ENCODE measurements at places on chromosomes 2 and 18.

DNA sequence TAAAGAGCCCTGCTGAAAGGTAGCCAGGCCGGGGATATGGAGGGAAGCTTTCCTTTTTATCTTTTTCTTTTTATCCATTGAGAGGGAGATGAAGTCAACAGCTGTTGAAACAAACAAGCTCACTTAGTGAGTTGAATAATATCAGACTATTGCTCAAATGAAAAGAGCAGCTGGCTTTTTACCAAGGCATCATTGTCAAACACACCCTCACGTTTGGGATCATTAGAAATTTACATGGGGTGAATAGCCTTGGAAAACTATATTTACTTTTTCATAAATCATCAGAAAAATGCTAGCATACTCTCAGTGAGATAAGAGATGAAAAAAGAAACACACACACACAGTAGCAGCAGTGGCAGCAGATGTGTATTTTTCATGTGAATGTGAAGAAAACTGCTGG, 71.5 kb upstream of the HNMT start:
- DNase-seq = no peak

DNA sequence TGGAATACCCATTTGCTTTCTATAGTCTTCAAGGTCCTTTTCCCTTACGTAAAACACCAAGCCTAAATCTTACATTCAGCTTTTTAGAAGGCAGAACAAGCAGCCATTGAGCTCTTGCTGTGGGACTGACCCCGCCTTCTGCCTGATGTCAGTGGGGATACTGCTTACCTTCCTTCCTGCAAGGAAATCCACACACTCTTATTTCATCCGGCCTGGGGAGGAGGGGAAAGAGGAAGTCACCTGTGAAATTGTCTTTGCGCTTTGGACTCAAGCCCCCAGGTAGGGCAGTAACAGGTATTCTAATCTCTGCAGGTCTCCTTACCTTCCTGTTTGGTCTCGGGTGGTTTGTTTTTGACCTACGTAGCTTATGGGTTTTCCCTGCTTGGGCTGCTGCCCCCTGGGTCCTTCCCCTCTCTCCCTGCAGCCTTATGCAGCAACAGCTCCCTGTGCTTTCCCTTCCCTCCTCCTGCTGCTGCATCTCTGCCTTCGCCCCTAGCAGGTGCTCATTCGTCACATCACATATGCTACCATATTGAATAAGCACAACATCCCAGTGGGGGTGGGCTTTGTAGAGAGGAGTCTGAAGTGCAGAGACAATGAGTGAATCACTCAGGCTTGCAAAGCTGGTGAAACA, 402.5 kb upstream of the TRIB2 start:
- no peak for DNase-seq

DNA sequence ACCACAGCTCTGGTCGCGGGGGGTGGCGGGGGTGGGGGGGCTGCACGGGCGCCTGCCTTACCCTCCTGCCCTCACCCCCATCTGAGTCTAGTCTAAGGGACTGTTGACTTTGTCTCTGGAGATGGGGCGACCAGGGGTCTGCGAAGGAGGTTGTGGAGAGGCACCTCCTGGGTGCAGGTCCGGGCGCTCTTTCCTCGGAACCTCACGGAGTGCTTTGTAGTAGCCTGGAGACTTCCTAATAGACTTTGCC, 141.3 kb downstream of the MEIS1 start:
- DNase-seq = no peak

DNA sequence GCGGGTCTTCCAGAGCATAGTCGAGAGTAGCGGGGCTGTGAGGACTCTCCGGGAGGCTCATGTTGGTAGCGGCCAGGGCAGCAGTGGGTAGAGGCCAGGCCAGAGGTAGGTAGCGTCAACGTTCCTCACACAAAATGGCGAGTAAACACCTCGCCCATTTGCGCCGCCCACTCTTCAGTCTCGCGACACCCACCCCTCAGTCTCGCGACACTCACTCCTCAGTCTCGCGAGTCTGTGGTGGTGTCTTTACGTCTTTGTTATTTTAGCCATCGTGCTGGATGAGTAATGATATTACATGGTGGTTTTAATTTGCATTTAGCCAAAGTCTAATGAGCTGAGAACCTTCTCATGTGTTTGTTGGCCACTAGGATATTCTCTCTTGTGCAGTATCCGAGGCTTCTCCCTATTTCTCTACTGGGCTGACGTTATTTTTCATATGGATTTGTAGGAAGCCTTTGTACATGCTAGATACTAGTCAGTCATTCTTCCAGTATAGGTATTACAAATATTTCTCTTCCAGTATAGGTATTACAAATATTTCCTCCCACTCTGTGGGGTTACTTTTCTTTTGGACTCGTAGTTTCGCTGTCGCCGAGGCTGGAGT, at the start of gene TSPYL6:
TSPYL6 (minus strand) TSS at position 139 of the 604 bp plus-strand sequence; CDS start at position 61, 78 bp downstream.
- DNase-seq = no peak

DNA sequence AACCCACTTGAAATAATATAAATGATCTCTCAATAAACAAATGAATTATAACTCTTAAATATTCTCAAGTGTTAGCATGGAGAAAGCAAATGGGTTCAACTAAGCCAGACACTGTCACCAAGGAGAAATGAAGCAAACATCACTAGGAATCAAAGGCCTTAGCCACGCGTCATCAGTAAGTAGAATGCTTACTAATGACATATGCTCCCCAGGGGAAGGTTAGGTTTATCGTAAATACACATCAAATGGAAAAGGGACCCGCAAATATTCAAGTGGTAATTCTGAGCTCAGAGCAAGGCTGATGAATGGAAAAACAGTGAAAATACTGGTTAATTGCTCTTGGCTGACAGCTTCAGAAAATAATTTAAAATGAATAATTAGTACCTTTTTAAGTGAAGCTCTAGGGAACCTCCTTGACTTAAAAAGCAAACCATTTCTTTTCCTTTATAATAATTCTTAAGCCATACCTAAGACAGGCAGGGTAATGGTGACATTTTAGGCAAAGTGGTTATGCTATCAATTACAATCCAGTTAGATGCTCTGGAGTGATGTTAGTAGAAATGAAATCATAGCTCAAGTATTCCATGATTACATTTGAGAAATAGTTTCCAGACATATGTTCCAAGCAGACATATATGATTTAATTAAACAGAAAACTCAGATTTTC, 101.5 kb downstream of the ALPK2 start:
- no peak for DNase-seq

DNA sequence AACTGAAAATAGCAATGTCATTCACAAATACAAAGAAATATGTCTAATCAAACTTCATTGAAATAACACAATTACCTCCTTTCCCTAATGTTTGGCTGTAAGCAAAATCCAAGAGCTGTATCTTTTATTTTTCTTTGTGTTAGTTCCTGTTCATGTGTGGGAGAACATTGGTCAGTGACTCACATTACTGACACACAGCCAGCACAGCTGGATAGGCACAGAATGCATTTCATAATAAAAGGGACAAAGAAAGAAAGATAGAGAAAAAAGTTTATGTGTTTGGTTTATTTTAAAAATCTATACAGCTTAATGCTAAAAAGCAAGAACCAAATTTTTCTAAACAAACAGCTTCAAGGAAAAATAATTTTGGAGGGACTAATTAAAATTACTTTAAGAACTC, 185.6 kb upstream of the COL3A1 start:
- no peak for DNase-seq

- DNase-seq = no peak
Measured at GRCh38 chr18:10928772-10929373, 220.5 kb downstream of the PIEZO2 start.

DNA sequence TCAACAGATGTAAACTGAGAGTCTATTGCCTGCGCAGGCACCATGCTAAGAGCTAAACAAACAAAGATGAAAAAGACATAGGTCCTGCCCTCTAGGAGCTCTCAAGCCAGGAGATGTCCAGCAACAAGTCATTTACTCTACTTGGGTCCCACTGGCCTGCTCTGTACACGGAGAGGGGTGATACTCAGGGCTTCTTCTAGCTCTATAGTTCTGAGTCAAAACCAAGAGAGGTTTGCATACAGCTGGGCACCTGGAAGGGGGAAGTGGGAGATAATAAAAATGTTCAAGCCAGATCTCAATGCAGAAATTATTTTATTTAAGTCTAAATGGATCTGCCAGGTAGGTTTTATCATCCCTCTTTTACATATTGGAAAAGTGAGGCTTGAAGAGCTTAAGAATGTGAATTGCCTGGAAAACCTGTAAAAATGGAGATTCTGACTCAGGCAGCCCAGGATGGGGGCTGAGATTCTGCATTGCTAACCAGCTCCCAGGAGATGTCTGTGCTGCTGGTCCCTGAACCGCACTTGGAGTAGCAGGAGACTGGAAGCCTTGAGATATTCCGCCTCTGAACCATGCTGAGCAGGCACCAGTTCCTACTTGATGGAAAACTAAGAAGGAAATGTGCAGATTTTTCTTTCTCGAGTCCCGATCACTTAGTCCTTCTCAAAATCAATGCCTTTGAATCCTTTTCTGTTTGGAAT, 201.1 kb downstream of the PRKCE start:
- no peak for DNase-seq

GRCh38 chr2:47697000-47697601, 85.8 kb upstream of the MSH6 start:
- no peak for DNase-seq

GRCh38 chr18:35618696-35619095, 37.2 kb downstream of the GALNT1 start:
- no peak for DNase-seq

All from stimulated activated CD4-positive, alpha-beta T cell treated with anti-CD3 and anti-CD28 coated beads, TNF-alpha, amount 100 ng/mL, for 24 hours (primary cell).